Effector memory CD4-positive, alpha-beta T cell (primary cell): ENCODE measurements at places on chromosomes 2 and 18.

DNA sequence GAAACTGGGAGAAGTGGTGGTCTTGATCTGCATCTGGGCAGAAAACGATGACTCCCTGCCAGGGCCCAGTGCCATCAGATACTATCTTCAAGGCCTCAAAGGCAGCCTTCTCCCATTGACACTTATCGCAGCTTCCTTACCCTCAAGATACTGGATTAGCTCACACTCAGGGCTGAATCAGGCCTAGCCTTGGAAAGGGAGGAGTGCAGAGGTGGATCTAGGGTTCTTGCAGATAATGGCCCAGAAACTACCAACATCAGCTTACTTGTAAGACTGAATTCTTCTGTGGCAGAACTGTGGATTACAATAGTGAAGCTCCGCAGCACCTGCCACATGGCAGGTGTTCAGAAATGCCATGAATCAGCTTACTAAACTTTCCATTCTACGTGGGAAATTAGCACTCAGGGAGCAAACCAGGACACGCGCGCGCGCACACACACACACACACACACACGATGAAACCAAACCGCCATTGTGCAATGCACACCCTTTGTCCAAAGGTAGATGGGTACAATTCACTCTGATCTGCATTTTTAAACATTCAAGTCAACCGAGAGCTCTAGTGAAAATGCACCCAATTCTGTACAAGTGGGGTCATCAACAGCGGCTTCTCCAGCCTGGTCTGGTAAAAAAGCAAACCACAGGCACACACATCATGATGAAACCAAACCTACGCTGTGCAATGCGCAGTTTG is 26.3 kb upstream of the TMEM182 start:
- no peak overlapping the region for H3K27ac ChIP-seq
- H3K36me3 ChIP-seq: peaks cover 5% of the 10 kb centered on the region
- H3K27me3 ChIP-seq: no peaks in the 10 kb centered on the region

DNA sequence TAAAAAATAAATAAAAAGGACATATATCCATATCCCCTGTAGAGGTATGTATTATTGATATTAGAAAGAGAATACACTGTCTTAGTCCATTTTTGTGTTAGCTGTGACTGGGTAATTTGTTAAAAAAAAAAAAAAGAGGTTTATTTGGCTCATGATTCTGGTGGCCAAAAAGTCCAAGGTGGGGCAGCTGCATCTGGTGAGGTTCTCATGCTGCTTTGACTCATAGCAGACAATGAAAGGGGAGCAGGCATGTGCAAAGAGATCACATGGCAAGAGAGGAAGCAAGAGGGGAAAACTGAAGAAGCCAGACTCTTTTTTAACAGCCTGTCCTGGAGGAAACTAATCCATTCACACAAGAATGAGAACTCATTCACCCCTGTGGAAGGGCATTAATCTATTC is 101.6 kb upstream of the MAP4K3 start:
- H3K36me3 ChIP-seq: no peaks in the 10 kb centered on the region
- H3K27ac ChIP-seq: no peak overlapping the region
- no peaks in the 10 kb centered on the region for H3K27me3 ChIP-seq
- no peak for DNase-seq
- H3K4me1 ChIP-seq: no peaks in the 10 kb centered on the region

DNA sequence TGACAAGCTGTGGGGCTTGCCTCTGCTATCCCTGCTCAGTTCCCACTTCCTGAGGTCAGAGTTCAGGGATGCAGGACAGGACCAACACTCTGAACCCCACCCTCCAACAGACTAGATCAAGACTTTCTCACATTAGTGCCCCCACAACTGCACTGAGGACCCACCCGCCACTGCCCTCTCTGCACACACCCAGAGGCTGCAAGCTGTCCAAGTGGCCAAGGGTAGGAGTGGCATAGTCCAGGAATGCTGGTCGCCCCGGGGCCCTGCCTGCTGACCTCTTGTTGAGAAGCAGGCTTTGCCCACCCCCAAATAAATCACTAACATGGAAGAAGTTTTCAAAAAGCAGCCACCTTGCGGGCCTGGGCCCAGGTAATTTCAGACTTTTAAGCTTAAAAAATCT is 5.5 kb upstream of the KIF1A start:
- H3K4me3 ChIP-seq: no peak overlapping the region
- H3K36me3 ChIP-seq: no peaks in the 10 kb centered on the region
- H3K4me1 ChIP-seq: peaks cover 9% of the 10 kb centered on the region
- no peak overlapping the region for H3K27ac ChIP-seq

GRCh38 chr2:75790121-75790813 is 79.6 kb upstream of the GCFC2 start:
- no peaks in the 10 kb centered on the region for H3K36me3 ChIP-seq
- H3K27ac ChIP-seq: no peak overlapping the region
- H3K4me1 ChIP-seq: no peaks in the 10 kb centered on the region
- DNase-seq: no peak

DNA sequence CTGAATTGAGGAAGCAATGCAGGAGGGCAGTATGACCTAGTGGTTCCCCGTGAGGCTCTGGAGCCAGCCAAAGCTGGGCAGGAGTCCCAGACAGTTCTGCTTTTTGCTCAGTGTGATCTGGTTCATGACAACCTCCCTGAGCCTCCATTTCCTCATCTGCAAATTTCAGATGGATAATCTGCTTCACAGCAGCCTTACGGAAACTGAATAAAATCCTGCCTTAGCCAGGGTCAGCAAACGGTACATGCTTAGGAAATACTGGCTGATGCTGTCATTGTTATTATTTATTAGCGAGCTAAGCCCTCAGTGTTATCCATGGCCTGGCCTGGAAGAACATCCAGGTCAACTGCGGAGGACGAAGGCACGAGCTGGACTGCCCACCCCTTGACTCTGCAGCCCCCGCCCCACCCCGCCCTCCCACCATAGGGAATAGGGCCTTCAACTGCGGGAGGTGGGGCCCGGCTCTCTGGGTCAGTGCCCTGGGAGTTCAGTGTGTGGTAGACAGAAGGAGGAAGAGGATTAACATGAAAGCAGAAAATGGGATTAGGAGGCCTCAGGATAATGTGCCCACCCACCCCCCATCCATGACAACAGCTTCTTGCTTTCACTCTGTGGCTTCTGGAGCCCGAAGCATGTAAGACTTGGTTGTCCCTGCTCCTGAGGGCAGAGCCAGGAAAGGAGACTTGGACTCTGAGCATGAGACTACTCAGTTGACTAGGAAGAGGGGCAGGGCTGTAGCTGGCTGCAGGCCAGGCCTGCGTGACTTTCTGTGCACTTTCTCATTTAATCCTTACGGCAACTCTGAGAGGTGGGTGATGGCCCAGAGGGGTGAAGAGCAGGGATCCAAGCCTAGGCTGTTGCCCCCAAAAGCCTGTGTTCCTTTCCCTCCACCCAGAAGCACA is 13.1 kb downstream of the PKDCC start:
- no peak overlapping the region for H3K4me3 ChIP-seq
- H3K36me3 ChIP-seq: no peaks in the 10 kb centered on the region
- DNase-seq: no peak

- DNase-seq: no peak
- no peaks in the 10 kb centered on the region for H3K27me3 ChIP-seq
- H3K27ac ChIP-seq: no peak overlapping the region
- H3K36me3 ChIP-seq: no peaks in the 10 kb centered on the region
- no peaks in the 10 kb centered on the region for H3K4me1 ChIP-seq
Observed at GRCh38 chr2:30487603-30488002, 40.6 kb downstream of the LCLAT1 start.

DNA sequence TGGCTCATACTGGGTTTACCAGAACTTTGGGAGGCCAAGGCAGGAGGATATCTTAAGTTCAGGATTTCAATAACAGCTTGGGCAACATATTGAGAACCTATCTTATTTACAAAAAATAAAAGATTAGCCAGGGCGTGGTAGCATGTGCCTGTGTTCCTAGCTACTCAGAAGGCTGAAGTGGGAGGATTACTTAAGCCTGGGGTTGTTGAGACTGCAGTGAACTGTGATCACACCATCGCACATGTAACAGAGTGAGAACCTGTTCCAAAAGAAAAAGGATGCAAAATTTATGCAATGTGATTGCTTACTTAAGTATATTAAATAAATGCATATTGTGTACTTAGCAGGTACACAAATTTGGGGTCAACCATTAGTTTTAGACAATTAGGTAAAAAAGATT is 768.9 kb upstream of the CDH7 start:
- no peak for DNase-seq
- no peaks in the 10 kb centered on the region for H3K36me3 ChIP-seq
- no peaks in the 10 kb centered on the region for H3K27me3 ChIP-seq
- no peak overlapping the region for H3K27ac ChIP-seq
- H3K4me1 ChIP-seq: no peaks in the 10 kb centered on the region
- H3K4me3 ChIP-seq: no peak overlapping the region

DNA sequence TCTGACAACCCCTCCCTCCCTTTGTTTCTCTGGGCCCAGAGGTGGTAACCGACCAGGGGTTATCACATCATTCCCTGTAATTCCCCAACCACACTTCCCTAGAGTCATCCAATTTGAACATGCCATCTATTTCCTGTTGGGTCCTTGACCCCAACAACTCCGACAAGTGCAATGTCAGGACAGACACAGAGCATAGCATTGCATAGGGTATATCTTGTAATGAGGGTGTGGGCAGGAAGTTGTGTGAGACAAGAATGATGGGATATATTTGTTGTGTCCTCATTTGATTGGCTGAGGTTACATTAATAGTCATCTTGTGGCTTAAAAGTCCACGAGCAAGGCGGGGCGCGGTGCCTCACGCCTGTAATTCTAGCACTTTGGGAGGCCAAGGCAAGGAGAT is 33.4 kb upstream of the CNOT11 start:
- H3K4me3 ChIP-seq: no peak overlapping the region
- no peaks in the 10 kb centered on the region for H3K36me3 ChIP-seq
- peaks cover 8% of the 10 kb centered on the region for H3K4me1 ChIP-seq
